NCI-H446 treated with DMSO at 0.1 percent for 48 hours (cell line): ENCODE measurements at places on chromosomes 12 and 14.

- DNase-seq: no peak
These were observed 11.8 kb downstream of the COPS7A start for GRCh38 chr12:6735448-6736191.

DNA sequence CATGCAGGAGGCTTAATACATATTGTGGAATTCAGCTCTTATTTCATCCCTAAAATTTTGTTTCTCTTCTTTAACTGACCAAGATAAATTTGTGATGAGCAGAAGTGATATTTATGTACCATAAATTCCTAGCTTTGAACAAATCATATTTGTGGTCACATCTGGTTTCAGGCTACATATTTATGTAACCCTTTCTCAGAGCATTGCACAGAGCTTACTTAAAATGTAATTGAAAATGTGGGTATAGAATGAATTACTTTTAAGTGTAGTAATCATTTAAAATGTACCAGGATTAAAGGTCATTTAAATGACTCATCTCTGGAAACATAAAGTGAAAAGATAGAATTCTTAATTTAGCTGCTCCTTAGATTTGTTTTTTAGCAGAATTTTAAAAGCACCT, 129.9 kb upstream of the FRMD6 start:
- no peak for DNase-seq

- DNase-seq: no peak
These were observed 10.4 kb downstream of the TMEM229B start for GRCh38 chr14:67477926-67478799.

GRCh38 chr12:96824838-96825236, 82.2 kb upstream of the NEDD1 start:
- DNase-seq: no peak

DNA sequence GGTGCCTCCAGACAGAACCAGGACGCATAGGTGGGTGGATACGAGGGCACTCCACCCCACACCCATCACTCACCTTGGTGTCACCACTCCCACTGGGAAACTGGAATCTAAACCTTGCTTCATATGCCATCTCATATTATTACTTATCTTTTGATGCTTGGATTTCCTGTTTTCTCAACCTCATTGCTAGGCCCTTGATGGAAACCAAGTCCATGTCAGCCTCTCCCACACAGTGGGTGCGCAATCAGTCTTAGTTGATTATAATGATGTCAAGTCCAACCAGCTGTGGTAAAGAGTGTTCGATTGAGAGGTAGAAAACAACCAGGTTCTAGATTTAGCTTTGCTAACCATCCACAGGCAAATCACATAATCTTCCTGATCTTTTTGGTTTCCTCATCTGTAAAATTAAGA, 584 bp upstream of the DDHD1 start:
- no peak for DNase-seq

GRCh38 chr14:32366256-32366879, 37.3 kb downstream of the AKAP6 start:
- DNase-seq: peak; percentile 88

GRCh38 chr12:103571286-103571685, 15.8 kb upstream of the STAB2 start:
- no peak for DNase-seq

- no peak for DNase-seq
These were observed 39.3 kb downstream of the SRRM4 start for GRCh38 chr12:119020406-119021360.

DNA sequence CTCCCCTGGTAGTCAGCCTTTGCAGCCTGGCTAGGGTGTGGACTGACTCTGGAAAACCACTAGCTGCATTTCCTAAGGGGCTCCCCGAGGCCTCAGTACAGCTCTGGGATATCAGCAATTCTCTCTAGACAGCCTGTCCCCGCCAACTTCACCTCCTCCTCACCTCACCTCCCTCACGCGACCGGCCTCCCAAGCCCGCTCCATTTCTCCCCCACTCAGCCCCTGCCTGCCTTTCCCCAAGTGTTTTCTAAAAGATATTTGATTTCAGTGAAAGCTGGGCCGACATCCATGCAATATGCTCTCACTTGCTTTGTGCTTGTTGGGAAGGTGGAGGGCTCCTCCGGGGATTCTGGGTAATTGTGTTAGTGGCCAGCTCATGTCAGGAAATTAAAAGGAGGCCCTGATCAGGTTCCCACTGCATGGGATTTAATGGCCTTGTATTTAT, 91.8 kb downstream of the ESRRB start:
- no peak for DNase-seq
